ENCODE measurements at places on chromosomes 6 and 20.

- DNase-seq = no peak
Measured at GRCh38 chr6:46062991-46063390, 47.3 kb upstream of the CLIC5 start.

DNA sequence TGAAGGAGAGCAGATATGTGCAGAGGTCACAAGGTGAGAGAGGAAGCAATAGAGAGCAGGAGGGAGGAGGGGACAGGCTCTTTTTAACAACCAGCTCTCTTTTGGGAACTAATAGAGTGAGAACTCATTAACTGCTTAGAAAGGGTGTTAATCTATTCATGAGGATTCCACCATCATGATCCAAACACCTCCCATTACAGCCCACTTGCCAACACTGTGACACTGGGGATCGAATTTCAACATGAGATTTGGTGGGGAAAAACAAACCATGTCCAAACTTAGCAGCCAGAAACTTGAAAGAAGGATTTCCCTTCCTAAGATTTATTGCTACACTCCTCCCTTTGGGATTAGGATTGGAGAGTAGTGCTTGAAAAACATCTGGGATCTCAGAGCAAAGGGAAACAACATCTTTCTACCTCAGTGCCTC, 135.5 kb upstream of the PLCB4 start:
- no peak for DNase-seq

DNA sequence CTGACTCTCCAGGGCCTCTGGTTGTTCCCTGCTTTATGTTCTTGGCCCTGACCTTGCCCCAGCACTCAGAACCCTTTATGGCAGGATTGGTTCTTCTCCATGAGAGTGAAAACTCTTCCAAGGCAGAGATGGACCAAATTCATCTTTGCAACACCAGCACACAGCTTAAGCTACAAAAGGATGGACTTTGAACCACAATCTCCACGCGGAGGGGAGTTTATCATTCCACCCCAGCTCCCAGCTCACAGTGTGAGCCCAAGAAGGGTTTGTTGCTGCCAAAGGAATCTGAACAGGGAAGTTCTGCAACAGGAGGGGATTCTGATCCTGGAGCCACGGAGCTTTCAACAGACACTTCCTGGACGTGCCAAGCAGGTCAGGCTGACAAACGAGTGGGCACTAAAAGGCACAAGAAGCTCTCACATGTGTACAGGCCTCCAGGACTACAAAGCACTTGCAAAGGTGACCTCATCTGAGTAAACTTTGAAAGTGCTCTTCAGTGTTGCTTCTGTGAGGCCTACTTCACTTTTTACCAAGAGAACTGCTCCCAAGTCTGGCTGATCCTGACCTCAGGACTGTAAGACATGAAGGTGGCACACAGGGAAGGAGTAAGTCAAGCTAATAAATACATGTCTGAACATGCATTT, 8.9 kb downstream of the FITM2 start:
- no peak for DNase-seq

- no peak for DNase-seq
Measured at GRCh38 chr6:23365732-23366131, 760.3 kb upstream of the NRSN1 start.

DNA sequence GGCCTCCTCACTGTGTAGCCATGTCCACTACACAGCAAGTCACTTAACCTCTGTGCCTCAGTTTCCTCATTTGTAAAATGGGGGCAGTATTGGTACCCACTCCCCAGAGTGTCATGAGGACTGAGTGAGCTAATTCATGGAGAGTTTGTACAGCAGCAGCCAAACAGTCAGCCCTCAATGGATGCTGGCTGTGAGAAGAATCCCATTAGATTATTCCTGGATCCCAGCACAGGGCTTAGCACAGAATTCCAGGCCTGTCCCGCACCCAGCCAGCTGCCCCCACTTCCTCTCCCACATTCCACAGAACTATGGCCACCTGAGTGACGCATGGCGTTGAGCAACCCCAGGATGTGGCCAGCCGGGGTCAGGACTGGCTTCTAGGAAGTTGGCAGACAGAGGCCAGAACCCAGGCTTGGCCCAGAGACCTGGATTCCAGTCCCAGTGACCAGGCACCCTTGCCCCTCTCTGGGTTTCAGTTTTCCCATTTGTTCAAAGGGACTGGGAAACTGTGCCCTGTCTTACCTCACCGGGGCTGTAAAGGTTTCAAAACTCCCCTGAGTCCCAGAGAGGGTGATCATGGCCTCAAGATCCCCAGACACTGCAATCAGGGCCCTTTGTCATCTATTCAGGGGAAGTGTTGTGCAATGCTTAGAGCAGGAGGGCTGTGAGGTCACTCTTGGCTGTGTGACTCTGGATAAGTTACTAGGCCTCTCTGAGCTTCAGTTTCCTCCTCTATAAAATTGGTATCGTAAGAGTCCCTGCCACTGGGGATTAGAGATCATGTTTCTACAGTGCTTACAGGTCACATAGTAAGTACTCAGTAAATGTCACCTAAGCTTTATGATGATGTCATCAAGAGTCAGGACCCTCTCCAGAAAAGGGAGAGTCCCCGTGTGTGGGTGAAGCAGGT, 3.0 kb upstream of the TGM2 start:
- DNase-seq = no peak

- no peak for DNase-seq
Measured at GRCh38 chr20:35332540-35333200, 40.4 kb upstream of the FAM83C start.

DNA sequence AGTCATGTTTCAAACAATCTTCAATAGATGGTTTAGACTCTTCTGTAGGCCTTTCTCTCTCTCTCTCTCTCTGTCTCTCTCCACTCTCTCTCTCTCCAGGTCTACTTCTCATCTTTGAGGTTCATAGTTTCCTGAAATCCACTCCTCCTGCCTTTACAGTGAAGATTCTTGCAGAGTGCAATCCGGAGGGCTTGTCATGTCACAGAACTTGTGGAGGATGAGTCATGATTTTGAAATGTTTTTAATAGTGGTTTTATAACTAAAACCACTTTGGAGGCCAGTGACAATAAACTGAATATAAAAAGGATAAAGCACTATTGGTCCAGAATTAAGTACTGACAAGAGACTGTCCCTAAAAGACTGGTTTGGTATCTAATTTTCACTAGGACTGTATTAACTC, 156.3 kb downstream of the KIF6 start:
- DNase-seq = no peak

GRCh38 chr6:2891768-2892170, 11.3 kb downstream of the SERPINB9 start:
- no peak for DNase-seq

DNA sequence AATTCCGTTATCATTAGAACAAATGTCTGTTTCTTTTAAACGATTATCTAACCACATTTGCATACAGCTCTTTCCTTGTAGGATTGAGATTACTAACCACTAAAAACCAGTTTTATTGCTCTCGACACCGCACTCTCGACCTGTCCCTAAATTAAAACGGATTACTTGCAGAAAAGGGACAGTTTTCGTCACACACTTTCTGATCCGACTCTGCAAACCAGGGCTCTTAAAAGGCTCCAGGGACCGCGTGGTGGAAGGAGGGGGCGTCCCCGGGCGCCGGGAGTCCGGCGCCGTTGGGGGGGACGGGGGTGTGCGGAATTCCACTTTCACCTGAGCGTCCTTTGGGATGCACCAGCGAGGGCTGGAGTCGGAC, 731 bp downstream of the MAK start:
- no peak for DNase-seq

DNA sequence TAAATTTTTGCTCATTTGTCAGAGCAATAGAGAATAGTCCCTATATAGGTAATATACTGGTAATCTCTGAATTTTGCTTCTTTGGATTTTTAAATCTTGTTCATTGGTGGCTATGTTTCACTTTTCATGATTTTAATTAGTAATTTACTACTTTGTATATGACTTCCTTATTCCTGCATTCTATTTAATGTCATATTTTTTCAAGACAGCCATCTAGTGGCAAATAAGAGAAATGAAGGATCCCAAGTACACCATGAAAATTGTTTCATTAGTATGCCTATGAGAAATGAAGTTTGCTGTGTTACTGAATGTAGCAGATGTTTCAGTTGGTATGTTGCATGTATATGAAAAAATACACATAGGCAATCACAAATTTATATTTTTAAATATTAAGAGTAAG, 82.4 kb downstream of the ZNF292 start:
- no peak for DNase-seq

DNA sequence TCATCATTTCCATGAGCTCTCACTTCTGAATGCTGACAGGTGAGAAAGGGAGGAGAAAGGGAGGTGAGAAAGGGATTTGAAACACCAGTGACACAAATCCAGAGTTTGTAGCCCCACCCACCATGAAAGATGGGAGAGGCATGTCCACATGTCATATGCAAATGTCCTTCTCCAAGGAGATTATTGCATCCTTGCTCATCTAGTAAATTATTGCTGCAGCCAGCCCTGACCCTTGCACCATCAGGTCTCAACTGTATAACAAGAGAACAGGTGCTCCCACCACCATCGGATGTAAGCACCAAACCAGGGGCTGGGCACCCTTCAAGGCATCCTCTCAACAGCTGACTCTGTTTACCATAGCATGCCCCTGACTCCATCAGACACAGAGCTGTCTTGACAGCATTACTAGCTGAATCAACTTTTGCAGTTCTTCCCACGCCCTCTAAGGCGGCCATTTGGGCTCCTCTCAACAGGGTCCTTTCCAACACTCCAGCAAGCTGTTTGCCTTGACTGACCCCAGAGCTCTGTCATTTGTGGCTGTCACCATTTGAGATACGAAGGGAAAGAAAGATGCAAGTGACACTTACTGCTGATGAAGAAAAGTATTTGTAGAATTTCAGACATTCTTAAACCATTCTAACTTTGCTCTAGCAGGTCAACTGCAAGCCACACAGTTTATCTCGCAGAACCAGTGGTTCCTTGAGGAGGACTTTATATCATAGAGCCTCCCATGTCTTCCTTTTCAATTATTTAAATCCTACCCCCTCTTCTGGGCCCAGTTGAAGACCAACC, 14.2 kb downstream of the GFOD1 start:
- no peak for DNase-seq

- no peak for DNase-seq
Measured at GRCh38 chr6:16446273-16446672, 207.9 kb downstream of the GMPR start.

DNA sequence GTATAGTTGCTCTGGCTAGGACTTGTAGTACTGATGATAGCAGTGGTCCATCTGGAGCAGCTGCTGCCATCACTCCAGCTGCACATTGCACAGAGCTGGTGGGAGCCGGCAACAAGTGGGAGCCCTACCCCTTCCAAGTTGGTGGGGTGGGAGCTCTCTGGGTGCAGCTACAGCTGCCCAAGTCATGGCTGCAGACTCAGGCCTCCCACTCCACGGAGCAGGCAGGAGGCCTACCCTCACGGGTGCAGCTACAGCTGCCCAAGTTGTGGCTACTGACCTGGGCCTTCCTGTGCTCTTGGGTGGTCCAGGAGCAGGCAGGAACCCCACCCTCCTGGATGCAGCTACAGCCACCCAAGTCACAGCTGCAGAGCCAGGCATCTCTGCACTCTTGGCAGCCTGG, 32.1 kb upstream of the ASIP start:
- no peak for DNase-seq

DNA sequence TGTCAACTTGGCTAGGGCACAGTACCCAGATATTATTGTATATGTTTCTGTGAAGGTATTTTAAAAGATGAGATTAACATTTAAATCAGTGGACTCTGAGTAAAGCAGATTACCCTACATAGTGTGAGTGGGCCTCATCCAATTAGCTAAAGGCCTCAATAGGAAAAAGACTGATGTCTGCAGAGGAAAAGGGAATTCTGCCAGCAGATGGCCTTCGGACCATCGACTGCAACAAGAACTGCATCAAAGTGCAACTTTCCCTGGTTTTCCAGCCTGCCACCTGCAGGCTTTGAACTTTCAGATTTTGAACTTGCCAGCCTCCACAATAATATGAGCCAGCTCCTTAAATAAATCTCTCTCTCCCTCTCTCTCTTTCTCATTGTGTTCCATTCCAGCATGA, 80.5 kb downstream of the IMPG1 start:
- no peak for DNase-seq

- DNase-seq = no peak
Measured at GRCh38 chr6:40543776-40544175, 43.4 kb downstream of the LRFN2 start.

GRCh38 chr6:75391276-75391675, 102.3 kb downstream of the FILIP1 start:
- no peak for DNase-seq

- DNase-seq = no peak
Measured at GRCh38 chr20:46221256-46221833, 87.0 kb downstream of the CDH22 start.

- DNase-seq = no peak
Measured at GRCh38 chr6:156347246-156347645, 429.9 kb upstream of the ARID1B start.

DNA sequence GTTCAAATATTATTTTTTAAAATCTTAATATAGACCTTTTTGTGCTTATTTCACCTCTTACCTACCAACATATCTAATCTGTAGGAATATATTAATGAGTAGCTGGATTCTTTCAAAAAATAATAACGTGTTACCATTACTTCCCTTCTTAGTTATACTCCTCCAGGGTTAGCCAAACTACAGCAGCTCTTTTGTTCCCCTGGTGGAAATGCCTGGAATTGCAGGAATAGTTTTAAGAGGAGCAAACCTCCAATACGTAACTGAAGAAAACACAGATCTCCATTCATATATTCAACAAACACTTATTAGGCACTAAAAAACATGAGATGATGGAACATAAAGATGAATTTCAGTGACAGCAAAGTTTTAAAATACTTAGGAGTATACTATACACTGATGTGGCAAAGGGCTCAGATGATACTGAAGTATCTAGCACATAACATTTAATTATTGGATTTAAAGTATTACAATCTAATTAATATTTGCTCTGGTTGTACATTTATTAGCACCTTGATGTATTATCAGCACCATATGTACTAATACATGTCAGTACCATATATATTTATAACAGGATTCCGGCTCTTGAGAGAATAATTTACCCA, 78.3 kb downstream of the TBX18 start:
- peak; percentile 3 for DNase-seq

DNA sequence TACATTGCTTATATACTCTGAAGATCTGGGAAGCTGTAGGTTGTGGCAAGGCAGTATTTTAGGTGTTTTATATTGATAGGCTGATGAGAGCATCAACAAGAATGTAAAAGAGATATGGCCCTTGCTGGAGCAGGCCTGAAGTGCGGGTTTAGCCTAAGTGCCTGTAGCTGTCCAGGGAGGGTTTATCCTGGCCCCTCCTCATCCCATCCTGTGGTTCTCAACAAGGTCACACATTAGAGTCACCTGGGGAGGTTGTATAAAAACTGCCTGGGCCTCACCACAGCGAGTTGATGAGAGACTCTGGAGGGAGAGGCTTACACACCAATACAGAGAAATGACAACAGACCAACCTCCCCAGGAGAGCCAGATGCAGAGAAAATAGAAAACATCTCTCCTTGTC, 48.4 kb downstream of the LYRM2 start:
- no peak for DNase-seq

- no peak for DNase-seq
Measured at GRCh38 chr6:113416170-113416569, 441.0 kb upstream of the MARCKS start.

DNA sequence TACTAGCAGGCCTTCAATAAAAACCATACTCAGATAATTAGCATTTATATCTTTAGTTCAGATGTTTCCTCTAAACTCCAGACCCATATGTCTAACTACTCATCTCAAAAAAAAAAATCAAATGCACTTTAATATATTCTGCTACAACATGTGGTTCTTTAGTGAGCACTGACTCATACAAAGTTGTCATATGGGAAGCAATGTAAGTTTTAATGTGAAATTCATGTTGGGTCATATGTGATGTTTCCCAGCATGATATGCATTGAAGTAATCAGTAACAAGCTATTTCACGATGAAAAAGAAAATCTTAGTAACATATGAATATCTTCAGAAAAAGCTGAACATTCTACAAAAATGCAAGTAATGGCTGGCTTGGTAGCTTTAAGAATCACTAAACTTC, 859.7 kb upstream of the ADGRB3 start:
- DNase-seq = no peak

Measured in neural crest cell (in vitro differentiated cells).